ENCODE measurements at places on chromosomes 16 and 17. TPM values are rescaled to one million over a fixed set of nuclear protein-coding genes. Genes with fewer than 3 reads are reported as not detected.

DNA sequence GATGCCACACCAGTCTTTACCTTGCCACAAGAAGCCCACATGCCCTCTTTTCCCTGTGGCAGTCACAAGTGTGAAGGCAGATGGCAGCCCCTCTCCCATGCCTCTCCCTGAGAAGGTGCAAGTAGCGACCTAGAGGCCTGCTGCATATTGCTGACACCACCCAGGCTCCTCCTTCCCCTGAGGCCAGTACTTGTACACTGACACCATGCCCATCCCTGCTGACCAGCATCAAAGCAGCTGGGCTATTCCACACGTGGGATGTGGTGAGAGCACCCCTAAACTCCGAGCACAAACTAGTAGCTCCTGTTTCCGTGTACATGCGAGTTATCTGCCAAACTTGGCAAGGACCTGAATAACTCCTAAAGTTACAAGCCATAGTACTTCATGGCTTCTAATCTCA, 149.4 kb downstream of the AATF start:
- no peaks in the 10 kb centered on the region for H3K27me3 ChIP-seq
- H3K36me3 ChIP-seq, result peaks cover 39% of the 10 kb centered on the region
- no peak for DNase-seq
- H3K4me1 ChIP-seq, result no peaks in the 10 kb centered on the region

DNA sequence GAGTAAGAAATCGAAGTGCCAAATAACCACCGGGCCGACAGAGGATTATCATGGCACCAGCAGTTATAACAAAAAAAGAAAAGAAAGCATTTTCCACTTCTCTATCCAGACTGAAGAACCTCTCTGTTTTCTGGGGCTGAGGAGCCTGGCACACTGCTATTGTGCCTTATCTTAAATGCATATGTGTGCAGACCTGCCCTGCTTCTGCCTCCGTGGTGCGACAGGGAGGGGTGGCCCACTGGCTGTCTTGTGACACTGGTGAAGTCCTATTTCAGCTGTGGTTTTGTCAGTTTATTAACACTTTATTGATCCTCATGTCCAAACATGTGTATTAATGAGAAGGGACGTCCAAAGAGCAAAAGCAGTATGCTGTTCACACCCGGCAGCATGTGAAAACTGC, 55.4 kb downstream of the CDK5R1 start:
- no peak for DNase-seq
- H3K4me3 ChIP-seq, result no peak overlapping the region
- peaks cover 10% of the 10 kb centered on the region for H3K36me3 ChIP-seq
- H3K27me3 ChIP-seq, result no peaks in the 10 kb centered on the region
- H3K27ac ChIP-seq, result no peak overlapping the region

- no peak overlapping the region for H3K27ac ChIP-seq
- no peak overlapping the region for H3K4me3 ChIP-seq
- no peaks in the 10 kb centered on the region for H3K36me3 ChIP-seq
- no peaks in the 10 kb centered on the region for H3K27me3 ChIP-seq
- peaks cover 56% of the 10 kb centered on the region for H3K4me1 ChIP-seq
- no peak for DNase-seq
Observed at GRCh38 chr17:40952661-40953060, 14.1 kb downstream of the KRT39 start.

GRCh38 chr17:15942207-15942833, 2.6 kb upstream of the ADORA2B start:
- H3K27me3 ChIP-seq, result peaks cover 38% of the 10 kb centered on the region
- no peak overlapping the region for H3K27ac ChIP-seq
- no peak overlapping the region for H3K4me3 ChIP-seq
- peaks cover 10% of the 10 kb centered on the region for H3K4me1 ChIP-seq
- H3K36me3 ChIP-seq, result no peaks in the 10 kb centered on the region
- no peak for DNase-seq

GRCh38 chr16:15604460-15605440, 38.2 kb downstream of the MARF1 start:
- DNase-seq, result no peak
- no peaks in the 10 kb centered on the region for H3K4me1 ChIP-seq
- peaks cover 65% of the 10 kb centered on the region for H3K36me3 ChIP-seq
- no peak overlapping the region for H3K4me3 ChIP-seq
- no peak overlapping the region for H3K27ac ChIP-seq

DNA sequence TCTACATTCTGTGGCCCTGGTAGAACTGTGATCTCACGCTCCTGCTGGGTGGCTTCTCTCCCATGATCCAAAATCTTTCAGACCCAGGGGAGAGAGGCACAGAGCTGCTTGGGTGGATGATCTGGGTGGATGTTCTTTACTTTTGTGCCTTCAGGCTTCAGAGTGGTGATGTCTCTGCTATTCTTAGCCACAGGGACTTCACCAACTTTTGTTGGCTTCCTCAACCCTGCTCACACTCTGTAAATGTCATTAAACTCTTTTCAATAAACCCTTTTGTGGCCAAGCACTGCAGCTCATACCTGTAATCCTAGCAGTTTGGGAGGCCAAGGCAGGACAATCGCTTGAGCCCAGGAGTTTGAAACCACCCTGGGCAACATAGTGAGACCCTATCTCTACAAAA, 7.6 kb downstream of the CLEC10A start:
- H3K27me3 ChIP-seq, result peaks cover 17% of the 10 kb centered on the region
- no peaks in the 10 kb centered on the region for H3K4me1 ChIP-seq
- no peak for DNase-seq
- H3K36me3 ChIP-seq, result peaks cover 2% of the 10 kb centered on the region
- H3K4me3 ChIP-seq, result no peak overlapping the region

GRCh38 chr17:57092171-57092570, 7.1 kb downstream of the AKAP1 start:
- H3K4me1 ChIP-seq, result peaks cover 18% of the 10 kb centered on the region
- H3K4me3 ChIP-seq, result no peak overlapping the region
- H3K36me3 ChIP-seq, result no peaks in the 10 kb centered on the region

DNA sequence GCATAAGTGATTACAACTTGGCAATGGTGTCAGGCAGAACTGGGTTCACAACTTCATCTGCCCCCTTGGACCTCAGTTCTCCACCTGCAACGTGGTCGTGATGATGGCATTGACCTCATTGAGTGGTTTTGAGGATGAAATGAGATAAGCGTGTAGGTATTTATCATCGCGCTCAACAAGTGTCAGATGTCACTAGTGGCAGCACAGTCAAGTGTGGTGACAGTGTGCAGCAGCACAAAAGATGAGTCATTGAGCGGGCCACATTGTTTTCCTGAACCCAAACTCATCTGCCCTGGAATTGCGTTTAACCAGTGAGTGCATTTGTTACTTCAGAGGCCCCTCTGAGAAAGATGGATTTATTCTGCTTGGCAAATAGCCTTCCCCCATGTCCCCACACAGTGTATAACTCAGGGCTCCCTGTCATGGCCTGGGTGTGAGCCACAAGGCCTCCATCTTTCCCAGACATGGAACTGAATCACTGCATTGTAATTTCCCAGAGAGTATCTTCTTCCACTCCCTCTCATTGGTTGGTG, 20.9 kb downstream of the IRX3 start:
- H3K27ac ChIP-seq, result no peak overlapping the region
- no peaks in the 10 kb centered on the region for H3K27me3 ChIP-seq
- H3K4me3 ChIP-seq, result no peak overlapping the region
- peaks cover 3% of the 10 kb centered on the region for H3K4me1 ChIP-seq

DNA sequence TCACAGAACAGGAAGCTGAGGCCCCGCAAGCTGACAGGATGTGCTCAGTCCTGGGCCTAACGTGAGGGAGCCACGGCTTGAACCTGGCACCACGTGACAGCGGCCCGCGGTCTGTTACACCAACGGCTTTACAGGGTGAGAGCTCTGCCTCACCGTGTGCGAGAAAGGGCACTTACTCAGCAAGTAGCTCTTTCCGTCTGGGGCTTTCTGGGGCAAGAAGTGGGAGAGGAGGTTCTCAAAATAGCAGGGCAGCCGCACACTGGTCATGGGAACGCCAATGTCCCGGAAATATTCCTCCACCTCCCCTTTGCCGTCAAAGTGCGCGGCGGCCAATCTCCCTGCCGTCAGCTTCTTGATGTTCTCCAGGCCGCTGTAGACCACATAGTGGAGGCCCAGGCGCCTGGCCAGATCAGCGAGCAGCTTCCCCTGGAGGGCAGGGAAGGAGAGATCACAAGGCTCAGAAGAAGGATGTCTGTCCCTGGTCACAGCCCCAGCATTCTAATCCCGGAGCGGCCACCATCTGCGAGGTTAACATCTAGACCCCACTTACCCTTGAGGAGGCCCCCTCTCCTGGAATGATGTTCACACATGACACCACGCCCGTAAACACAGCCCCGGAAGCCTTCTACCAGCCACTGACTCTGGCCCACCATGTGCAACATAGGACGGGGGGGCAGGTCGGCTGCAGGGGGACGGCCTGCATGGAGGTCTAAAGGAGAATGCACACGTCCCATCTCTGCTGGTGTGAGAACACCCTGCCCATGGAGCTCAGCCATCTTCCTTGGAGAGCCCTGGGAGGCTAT, 8.2 kb downstream of the NMRAL1 start:
- peaks cover 4% of the 10 kb centered on the region for H3K4me1 ChIP-seq
- H3K4me3 ChIP-seq, result no peak overlapping the region
- DNase-seq, result no peak

- H3K27ac ChIP-seq, result peak overlapping the region; percentile 69
- no peaks in the 10 kb centered on the region for H3K27me3 ChIP-seq
- peaks cover 45% of the 10 kb centered on the region for H3K4me1 ChIP-seq
- H3K36me3 ChIP-seq, result no peaks in the 10 kb centered on the region
Observed at GRCh38 chr16:2035431-2036199, 8.9 kb downstream of the NHERF2 start.

GRCh38 chr17:17729620-17730249, 48.5 kb downstream of the RAI1 start:
- DNase-seq, result no peak
- peaks cover 31% of the 10 kb centered on the region for H3K4me1 ChIP-seq
- no peak overlapping the region for H3K4me3 ChIP-seq
- H3K36me3 ChIP-seq, result peaks cover 5% of the 10 kb centered on the region
- H3K27me3 ChIP-seq, result no peaks in the 10 kb centered on the region
- peak overlapping the region; percentile 21 for H3K27ac ChIP-seq

DNA sequence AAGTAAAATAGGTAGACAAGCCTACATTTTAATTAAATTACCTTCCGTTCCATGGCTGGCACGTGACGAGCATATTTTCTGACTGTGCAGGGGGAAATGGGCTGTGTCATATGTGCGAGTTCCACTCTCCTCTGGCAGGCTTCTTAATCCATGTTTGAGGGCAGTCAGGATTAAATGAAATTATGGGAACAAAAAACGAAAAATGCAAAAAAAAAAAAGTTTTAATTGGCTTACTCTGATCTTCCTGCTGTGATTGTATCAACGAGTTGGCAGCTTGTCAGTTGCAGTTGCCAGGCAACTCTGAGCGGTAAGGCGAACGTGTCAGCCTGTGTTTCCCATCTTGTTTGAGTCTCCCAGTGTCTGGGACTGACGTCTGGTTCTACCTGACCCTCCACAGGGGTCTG, 302.9 kb upstream of the XYLT1 start:
- H3K4me3 ChIP-seq, result no peak overlapping the region
- DNase-seq, result no peak

GRCh38 chr17:57035971-57036481, 49.0 kb upstream of the AKAP1 start:
- no peak overlapping the region for H3K4me3 ChIP-seq
- DNase-seq, result no peak
- peaks cover 12% of the 10 kb centered on the region for H3K27me3 ChIP-seq
- H3K4me1 ChIP-seq, result peaks cover 20% of the 10 kb centered on the region
- H3K27ac ChIP-seq, result no peak overlapping the region

GRCh38 chr17:83010206-83011200, 68.9 kb upstream of the METRNL start:
- DNase-seq, result no peak
- no peaks in the 10 kb centered on the region for H3K27me3 ChIP-seq
- peaks cover 28% of the 10 kb centered on the region for H3K4me1 ChIP-seq
- no peak overlapping the region for H3K27ac ChIP-seq
- no peak overlapping the region for H3K4me3 ChIP-seq

- H3K4me3 ChIP-seq, result no peak overlapping the region
- H3K27ac ChIP-seq, result no peak overlapping the region
- DNase-seq, result no peak
- peaks cover 32% of the 10 kb centered on the region for H3K27me3 ChIP-seq
- H3K36me3 ChIP-seq, result no peaks in the 10 kb centered on the region
Observed at GRCh38 chr16:49336581-49336980, 37.0 kb upstream of the C16orf78 start.

GRCh38 chr16:87853411-87854052, 15.8 kb downstream of the SLC7A5 start:
- peak overlapping the region; percentile 98 for H3K27ac ChIP-seq
- no peaks in the 10 kb centered on the region for H3K27me3 ChIP-seq
- DNase-seq, result peak; percentile 93
- peak overlapping the region; percentile 48 for H3K4me3 ChIP-seq

DNA sequence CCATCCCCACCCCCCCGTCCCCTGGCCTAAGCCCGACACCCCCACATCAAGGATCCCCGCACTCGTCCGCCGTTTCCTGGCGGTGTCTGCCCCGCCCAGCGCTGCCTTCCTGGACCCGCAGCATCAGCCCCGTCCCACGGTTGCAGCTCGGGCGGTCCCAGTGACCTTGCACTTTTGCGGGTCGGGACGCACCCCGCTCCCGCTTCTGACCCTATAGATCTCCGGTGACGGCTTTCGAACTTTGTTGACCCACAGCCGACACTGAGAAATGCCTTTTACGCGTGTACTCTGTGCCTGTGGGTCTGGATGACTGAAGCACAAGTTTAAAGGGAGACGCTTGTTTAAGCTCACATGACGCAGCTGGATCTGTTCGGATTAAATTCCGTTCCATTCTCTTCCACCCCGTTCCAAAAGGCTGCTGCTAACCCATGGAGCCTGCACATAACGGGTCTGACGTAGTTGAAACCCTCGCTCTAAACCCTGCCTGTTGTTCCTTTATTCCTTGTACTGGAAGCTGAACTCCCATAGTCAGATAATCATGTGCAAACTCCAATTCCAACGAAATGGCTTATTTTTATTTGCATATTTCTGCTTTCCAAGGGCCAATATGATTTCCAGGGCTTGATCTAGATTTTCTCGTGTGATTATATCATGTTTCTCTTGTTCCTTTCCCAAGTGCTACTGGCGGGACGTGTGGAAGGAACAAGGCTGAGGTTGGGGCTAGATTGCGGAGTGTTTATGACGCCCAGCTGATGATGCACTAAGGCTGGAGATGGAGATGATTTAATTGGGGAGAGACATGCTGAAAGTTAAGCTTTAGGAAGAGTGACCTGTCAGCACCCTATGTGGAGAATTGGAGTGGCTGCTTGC, 834 bp downstream of the FLYWCH1 start:
- peaks cover 13% of the 10 kb centered on the region for H3K4me1 ChIP-seq
- peak overlapping the region; percentile 89 for H3K4me3 ChIP-seq
- no peaks in the 10 kb centered on the region for H3K27me3 ChIP-seq

GRCh38 chr16:24834459-24835335, 11.1 kb upstream of the SLC5A11 start:
- no peak for DNase-seq
- peak overlapping the region; percentile 35 for H3K27ac ChIP-seq
- peaks cover 4% of the 10 kb centered on the region for H3K4me1 ChIP-seq
- no peaks in the 10 kb centered on the region for H3K36me3 ChIP-seq

The HIGD1B gene
- total RNA-seq, result not detected

The TBC1D3G gene
- total RNA-seq, result not detected

The ATP2A3 gene
- total RNA-seq, result 4.6 TPM

The CDH8 gene
- 18.8 TPM for total RNA-seq

The FHOD1 gene
- 28.2 TPM for total RNA-seq

The CCL4L2 gene
- total RNA-seq, result not detected

The KIF18B gene
- 19.2 TPM for total RNA-seq

The TBX2 gene
- 173 TPM for total RNA-seq

The PIPOX gene
- total RNA-seq, result 4.1 TPM

The CNTD1 gene
- total RNA-seq, result 0.09 TPM

The ST3GAL2 gene
- total RNA-seq, result 47.4 TPM

The CLEC10A gene
- total RNA-seq, result not detected

Data from mesothelial cell of epicardium (in vitro differentiated cells).